ENCODE measurements at places on chromosomes 12 and 14. TPM values are rescaled to one million over a fixed set of nuclear protein-coding genes. Genes with fewer than 3 reads are reported as not detected.

KRT77 gene
- not detected for total RNA-seq

BTG1 gene
- 28.6 TPM for total RNA-seq

CLEC6A gene
- total RNA-seq = not detected

PTHLH gene
- not detected for total RNA-seq

ARHGAP9 gene
- not detected for total RNA-seq

CCDC197 gene
- total RNA-seq = not detected

DNA sequence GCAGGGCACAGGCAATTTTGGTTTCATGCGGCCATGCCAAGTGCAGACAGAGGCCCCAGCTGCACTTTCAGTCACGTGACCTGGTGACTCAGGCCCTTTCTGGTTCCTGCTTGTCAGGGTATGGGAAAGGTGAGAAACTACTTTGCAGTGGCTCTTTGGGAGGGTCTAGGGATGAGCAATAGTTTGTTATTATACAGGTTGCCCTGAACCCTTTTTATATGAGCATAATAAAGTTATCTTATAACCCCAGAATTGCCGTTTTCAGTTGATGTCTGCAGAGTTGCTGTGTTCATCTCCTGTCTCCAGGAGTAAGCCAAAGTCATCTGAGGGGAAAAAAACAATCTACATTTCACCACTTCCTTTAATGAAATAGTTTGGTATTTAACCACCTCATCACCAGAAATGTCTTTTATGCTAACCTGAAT is 30.9 kb upstream of the EMP1 start:
- DNase-seq = peak; percentile 92

DNA sequence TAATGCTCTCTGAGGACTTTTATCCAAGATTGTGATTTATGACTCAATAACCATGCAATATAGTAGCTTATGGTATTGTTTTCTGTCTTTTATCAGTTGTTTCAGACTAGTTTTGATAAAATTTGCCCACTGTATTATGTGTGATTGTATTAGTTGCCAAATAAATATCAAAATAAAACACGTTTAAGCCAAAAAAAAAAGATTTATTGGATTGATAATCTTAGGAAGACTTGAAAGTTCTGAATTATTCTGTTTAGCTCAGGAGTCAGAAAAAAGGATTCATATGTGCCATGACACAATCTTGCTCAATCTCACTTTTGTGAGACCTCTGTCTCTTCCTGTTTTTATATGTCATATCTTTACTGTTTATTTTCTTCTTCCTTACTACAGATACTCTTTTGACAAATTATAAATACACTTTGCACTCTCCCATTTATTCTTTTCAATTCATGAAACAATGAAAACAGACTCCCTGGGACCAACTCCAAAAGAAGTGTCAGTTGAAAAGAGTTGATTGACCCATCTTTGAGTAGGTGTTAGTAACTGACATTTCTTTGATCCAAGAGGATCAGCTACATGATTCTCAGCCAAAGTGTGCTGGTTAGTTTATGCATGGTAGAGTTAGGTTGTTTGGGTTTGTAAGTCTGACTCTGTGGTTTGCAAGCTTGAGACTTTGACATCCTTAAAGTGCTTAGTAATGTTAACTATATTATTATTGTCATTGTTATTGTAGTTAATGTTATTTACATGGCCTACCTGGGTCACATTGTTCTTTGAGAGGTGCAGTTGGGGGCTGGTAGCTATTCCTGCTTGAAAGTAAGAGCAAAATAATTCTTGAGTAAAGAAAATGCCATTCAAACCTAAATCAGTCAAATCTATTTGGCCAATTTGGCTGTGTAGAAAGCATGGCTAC is 2.5 kb downstream of the OR6C76 start:
- DNase-seq = no peak

GRCh38 chr12:109943811-109944210 is 43.7 kb downstream of the TCHP start:
- DNase-seq = no peak

DNA sequence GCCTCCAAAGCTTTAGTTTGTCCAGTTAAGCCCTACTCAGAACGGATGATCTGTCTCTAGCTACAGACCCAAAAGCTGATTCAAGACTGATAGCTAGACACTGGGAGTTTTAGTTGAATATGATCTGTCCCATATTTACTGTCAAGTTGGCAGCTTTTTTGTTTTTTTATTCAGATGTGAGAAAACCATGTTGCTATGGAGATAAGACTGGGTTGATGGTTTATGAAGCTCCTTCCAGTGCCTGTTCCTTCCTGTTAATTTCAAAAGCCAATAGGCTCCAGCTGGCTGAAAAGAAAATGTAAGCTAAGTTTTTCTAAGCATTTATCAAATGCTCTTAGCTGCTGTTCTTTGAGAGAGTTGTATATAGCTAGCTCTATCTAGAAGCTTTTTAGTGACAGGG is 4.7 kb downstream of the DYNLL1 start:
- no peak for DNase-seq

- DNase-seq = no peak
Measured at GRCh38 chr12:113016796-113017195, 38.5 kb downstream of the OAS2 start.

DNA sequence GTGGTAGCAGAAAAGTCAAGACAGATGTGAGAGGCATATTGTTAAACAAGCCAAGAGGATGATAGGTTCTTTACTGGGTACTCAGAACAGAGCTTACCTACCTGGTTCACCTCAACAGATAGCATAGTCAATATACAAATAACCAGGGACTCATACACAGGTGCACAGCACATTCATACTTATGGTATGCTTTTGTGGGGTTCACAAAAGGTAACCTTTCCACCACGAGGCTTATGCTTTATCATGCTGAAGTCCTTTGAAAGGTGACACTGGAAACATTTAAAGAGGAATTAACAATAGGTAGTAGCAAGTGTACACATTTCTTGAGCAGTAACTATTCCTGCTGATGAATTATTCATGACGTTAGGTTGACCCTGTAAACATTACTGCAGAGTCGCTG is 42.2 kb upstream of the MBIP start:
- no peak for DNase-seq

DNA sequence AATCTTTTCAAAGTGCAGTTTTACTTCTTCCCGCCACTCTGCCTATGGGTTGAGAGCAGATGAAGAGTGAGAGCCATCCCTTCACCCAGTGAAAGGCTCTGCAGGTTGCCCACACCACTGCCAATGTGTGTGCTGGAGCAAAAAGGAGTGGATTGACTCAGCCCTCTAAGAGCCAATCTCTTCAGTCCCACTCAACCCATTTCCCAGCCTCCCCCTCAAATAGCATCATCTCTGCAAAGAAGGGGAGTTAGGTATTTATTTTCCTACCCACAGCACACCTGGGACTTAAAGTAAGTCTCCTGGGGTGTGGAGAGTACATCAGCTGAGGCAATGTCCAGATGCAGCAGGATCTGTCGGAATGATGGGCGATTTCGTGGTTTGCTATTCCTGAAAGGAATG is 15.3 kb downstream of the MAP3K12 start:
- DNase-seq = no peak

GRCh38 chr12:45720069-45720468 is 9.4 kb upstream of the ARID2 start:
- DNase-seq = no peak

GRCh38 chr12:55724226-55724939 is 4.2 kb downstream of the RDH5 start:
- DNase-seq = peak; percentile 66

GRCh38 chr14:52835122-52835903 is 43.9 kb upstream of the GNPNAT1 start:
- DNase-seq = peak; percentile 37

- DNase-seq = no peak
Measured at GRCh38 chr14:65349100-65349499, 63.4 kb upstream of the FUT8 start.

DNA sequence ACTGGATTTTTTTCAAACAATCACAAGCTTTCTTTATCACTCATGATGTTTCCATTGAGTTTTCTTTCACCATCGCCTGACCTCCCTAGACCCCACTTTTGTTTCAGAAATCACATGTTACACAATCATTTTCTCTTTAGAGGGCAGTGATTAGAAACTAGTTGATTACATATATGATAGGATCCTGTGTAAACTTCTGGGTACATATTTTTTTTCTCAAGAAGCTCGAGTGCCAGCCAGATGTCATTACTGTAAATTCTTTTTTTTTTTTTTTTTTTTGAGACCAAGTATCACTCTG is 62.4 kb upstream of the PSMA6 start:
- DNase-seq = no peak

GRCh38 chr12:46360908-46361666 is 11.5 kb downstream of the SLC38A2 start:
- no peak for DNase-seq

- DNase-seq = no peak
Measured at GRCh38 chr14:63910583-63911363, 58.0 kb downstream of the SYNE2 start.

DNA sequence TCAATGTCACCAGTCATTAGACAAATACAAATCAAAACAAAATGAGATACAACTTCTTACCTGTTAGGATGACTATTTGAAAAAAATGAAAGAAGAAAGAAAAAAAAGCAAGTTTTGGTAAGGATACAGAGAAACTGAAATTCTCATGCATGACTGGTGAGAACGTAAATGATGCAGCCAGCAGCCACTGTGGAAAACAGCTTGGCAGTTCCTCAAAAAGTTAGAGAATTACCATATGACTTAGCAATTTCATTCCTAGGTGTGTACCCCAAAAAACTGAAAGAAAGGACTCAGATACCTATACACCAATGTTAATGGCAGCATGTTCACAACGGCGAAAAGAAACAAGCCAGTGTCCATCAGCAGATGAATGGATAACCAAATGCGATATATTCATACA is 26.6 kb downstream of the NINJ2 start:
- no peak for DNase-seq

DNA sequence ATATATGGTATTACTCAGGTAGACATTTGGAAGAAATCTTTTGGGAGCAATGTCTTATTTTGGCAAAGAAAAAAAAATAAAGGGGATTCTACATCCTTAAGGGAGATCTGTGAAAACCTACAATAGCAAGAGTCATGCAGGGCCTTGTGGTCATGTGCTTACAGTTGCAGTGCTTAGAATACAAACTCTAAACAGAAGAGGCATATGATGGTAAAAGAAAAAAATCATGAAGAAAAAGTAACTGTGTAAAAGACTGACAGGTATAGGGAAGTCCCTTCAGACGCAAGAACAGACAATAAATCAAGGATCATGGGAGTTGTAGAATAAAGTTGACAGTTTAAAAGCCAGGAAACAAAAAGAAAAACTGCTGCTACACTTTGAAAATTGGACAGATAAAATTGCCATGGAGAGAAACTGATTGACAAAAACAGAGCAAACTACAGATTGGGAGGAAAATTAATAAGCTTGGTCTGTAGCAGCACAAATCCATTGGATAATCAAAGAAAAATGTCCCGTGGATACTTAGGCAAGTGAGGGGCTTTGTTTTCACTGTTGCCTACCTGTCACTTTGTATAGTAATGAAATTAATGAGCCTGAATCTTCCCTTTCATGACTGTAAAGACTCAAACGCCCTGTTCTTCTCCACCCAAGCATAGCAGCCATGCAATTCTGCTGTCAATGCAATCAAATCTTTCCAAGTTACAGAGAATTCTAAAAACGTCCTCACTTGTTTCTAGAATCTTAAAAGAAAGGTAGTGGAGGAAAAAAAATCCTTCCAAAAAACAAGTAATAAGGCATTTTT is 402.0 kb downstream of the SYT1 start:
- no peak for DNase-seq

Measured in dermis microvascular lymphatic vessel endothelial cell (primary cell).